Thyroid gland (tissue), 4 donors: ENCODE measurements at places on chromosomes 7 and 10. TPM values are rescaled to one million over a fixed set of nuclear protein-coding genes. Genes with fewer than 3 reads are reported as not detected.

GNG11 gene
- 41.9 TPM for total RNA-seq

GRCh38 chr7:29005829-29006228 is 47.7 kb upstream of the TRIL start:
- H3K4me3 ChIP-seq: no peak overlapping the region
- no peaks in the 10 kb centered on the region for H3K27me3 ChIP-seq
- H3K4me1 ChIP-seq: no peaks in the 10 kb centered on the region
- no peaks in the 10 kb centered on the region for H3K36me3 ChIP-seq
- no peak for DNase-seq

GRCh38 chr10:70418229-70418628 is 14.3 kb downstream of the EIF4EBP2 start:
- no peaks in the 10 kb centered on the region for H3K27me3 ChIP-seq
- peaks cover 32% of the 10 kb centered on the region for H3K36me3 ChIP-seq
- H3K4me1 ChIP-seq: no peaks in the 10 kb centered on the region
- no peak overlapping the region for H3K27ac ChIP-seq
- no peak for DNase-seq
- no peak overlapping the region for H3K4me3 ChIP-seq

PNLIPRP2 gene
- total RNA-seq: not detected

DNA sequence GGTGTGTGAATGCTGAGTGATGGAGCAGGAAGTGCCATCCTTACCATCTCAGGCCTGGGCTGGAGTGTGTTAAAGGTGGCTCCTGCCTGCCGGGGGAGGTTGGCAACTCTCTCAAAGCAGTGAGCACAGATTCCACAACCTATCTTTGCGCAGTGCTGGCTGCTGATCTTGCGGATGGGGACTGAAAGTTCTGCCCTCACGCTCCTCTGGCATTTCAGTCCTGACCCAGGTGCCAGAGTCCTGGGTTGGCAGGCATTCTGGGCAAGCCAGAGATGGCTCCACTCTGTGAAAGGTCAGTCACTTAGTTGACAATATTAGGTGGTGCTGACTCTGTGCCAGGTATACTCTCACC is 315.5 kb downstream of the RPS24 start:
- H3K36me3 ChIP-seq: no peaks in the 10 kb centered on the region
- H3K27ac ChIP-seq: peak overlapping the region; percentile 72
- H3K4me1 ChIP-seq: peaks cover 14% of the 10 kb centered on the region
- H3K4me3 ChIP-seq: no peak overlapping the region

GRCh38 chr7:269721-270120 is 20.2 kb upstream of the FOXL3 start:
- H3K4me3 ChIP-seq: no peak overlapping the region
- H3K36me3 ChIP-seq: no peaks in the 10 kb centered on the region
- no peaks in the 10 kb centered on the region for H3K4me1 ChIP-seq
- no peak for DNase-seq
- H3K27ac ChIP-seq: no peak overlapping the region

HTR7 gene
- total RNA-seq: not detected

GRCh38 chr10:60155943-60156683 is 233.6 kb downstream of the ANK3 start:
- no peaks in the 10 kb centered on the region for H3K4me1 ChIP-seq
- H3K36me3 ChIP-seq: no peaks in the 10 kb centered on the region
- no peaks in the 10 kb centered on the region for H3K27me3 ChIP-seq
- no peak overlapping the region for H3K27ac ChIP-seq
- no peak overlapping the region for H3K4me3 ChIP-seq

GRCh38 chr7:22561895-22562593 is 62.1 kb upstream of the STEAP1B start:
- DNase-seq: peak; percentile 58
- H3K27ac ChIP-seq: peak overlapping the region; percentile 39

KCNMA1 gene
- 2.5 TPM for total RNA-seq

DNA sequence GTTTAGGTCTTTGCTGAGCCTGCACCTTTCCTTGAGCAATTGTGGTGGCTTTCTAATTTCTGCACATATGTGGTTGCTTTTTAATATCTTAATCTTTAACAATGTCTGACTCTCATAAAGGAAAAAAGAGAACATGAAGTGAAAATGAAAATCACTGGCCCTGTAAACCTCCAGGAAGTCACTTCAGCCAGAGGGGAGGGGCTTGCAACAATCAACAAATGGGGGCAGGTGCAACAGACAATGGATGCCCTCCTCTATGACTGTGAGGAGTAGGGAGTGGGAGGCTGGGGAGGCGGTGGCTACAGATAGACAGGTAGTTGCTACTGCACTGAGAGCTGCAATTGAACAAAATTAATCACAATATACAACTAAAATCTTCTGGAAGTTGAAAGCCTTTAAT is 1377.4 kb downstream of the XPNPEP1 start:
- no peaks in the 10 kb centered on the region for H3K36me3 ChIP-seq
- no peak overlapping the region for H3K4me3 ChIP-seq
- H3K27me3 ChIP-seq: no peaks in the 10 kb centered on the region
- no peaks in the 10 kb centered on the region for H3K4me1 ChIP-seq
- no peak for DNase-seq
- H3K27ac ChIP-seq: no peak overlapping the region

DNA sequence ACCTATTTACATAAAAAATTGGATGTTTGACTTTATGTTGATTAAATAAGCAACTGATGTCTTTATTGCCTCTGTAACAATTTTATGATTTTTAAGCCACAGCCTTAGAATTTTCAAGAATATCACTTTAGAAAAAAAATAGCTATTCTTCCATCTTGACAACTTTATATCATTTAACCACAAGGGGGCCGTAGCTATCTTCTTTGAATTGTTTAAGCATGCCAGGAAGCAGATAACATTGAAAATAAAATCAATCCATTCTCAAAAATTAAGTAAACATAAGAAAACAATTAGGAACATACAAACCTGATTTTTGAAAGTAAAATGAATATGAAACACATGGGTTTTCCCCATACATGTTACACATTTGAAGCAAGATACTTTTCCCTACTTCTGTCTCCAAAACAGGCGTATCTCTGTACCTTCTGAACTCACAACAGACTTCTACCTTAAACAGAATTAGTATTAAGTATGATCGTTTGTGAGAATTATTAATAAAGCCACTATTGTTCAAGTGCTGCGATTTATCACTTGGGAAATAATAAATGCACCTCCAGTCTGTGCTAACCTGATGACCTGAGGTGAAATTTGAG is 209.0 kb downstream of the CACNA2D1 start:
- H3K36me3 ChIP-seq: no peaks in the 10 kb centered on the region
- H3K27ac ChIP-seq: no peak overlapping the region

ZP3 gene
- total RNA-seq: not detected

DNA sequence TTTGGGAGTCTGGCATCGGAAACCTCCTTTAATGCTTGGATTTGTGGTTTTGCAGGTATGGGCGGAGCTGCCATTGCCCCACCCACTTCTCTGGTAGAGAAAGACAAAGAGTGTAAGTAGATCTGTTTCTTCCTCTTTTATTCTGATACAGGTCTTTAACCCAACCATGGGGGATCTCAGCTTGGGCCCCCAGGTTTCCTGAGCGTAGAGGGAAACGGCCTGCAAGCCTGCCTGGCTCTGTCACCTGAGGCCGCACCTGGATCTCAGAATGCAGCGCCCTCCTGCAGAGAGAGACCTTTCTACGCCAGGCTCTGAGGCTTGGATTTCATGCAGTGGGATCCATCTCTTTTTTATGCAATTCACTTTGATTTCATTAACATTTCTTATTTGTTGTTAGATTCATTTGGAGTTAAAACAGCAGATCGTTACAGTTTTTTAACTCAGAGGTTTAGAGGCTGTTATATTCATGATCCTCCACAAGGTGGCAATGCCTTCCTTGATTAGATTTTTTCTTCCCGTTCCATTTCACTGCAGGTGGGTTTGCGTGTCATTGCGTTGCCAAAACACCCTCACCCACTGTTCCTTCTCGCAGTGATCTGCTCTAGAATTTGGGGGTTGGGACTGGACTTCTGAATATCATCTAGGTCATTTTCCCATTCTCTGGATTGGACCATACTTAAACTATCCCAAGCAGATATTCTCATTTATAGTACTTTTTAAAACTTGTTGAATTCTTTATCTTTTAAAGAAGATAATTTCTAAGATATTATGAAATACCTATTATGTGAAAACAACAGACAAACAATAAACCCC is 20.0 kb downstream of the RBM17 start:
- peak; percentile 37 for DNase-seq
- H3K4me1 ChIP-seq: no peaks in the 10 kb centered on the region
- H3K4me3 ChIP-seq: no peak overlapping the region
- H3K27me3 ChIP-seq: no peaks in the 10 kb centered on the region

DNA sequence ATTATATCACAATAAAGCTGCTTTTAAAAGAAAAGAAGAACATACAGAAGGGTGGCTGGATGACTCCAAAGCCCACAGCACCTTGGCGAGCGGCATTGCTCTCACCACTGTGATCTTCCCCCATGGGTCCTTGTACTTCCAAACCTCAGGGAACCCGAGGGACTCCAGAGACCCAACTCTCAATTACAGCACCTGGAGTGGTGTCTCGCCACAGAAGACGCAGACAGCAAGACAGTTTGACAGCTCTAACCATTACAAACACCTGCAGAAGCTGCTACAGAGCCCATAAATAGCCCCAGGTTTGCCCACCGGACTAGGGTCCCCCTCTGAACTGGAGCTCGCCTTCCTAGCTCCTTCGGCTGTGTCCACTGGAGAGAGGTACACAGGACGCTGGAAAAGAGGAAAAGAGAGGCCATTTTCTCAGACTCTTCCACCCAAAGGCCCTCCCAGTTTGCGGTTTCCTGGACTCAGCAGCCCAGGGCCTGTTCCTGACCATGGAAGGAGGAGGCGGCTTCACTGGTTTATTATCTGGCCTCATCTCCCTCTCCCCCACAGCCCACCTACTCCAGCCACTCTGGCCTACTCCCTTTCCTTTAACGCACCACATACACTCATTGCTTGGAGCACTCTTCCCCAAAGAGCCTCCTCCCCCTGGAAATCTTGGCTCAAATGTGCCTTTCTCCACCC is 1.9 kb downstream of the PIK3AP1 start:
- DNase-seq: no peak
- no peaks in the 10 kb centered on the region for H3K36me3 ChIP-seq
- no peak overlapping the region for H3K4me3 ChIP-seq

DNA sequence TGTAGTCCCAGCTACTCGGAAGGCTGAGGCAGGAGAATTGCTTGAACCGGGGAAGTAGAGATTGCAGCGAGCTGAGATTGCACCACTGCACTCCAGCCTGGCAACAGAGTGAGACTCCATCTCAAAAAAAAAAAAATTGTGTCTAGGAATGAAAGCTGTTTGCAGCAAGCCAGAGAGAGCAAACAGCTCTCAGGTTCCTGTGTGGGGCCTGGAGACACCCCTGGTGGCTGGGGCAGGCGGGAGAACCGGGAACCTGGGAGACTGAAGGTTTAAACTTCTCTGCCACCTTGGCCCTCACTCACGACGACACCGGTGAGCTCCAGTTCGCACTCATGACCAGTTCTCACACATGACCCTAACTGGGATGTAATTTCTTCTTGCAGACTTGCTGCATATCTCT is 13.2 kb upstream of the UNCX start:
- H3K4me1 ChIP-seq: no peaks in the 10 kb centered on the region
- no peak for DNase-seq
- no peak overlapping the region for H3K27ac ChIP-seq
- no peaks in the 10 kb centered on the region for H3K36me3 ChIP-seq
- no peak overlapping the region for H3K4me3 ChIP-seq
- H3K27me3 ChIP-seq: peaks cover 12% of the 10 kb centered on the region
